ENCODE measurements at places on chromosomes 6 and 20.

DNA sequence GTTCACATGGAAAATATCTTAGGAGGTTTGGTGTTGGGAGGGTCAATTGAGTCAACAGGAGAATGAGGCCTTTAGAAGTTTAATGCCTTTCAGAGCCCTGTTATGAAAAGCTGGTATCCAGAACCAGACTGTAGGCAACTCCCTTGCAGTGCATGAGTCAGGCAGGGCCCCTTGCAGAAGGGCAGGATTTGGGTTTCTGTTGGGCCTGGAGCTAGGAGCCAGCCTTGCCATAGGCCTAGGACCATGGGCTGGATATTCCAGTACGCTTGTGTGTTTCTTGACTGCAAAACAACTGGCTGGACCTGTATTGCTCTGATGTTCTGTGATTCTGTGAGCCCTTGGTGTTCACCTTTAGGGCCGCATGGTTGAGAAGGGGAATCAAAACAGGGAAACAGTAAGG is 350.9 kb upstream of the PRND start:
- no peak for DNase-seq
- H3K4me3 ChIP-seq, result no peak overlapping the region
- peaks cover 3% of the 10 kb centered on the region for H3K27me3 ChIP-seq
- H3K27ac ChIP-seq, result no peak overlapping the region
- no peaks in the 10 kb centered on the region for H3K36me3 ChIP-seq

- H3K4me1 ChIP-seq, result no peaks in the 10 kb centered on the region
- peaks cover 11% of the 10 kb centered on the region for H3K27me3 ChIP-seq
- no peaks in the 10 kb centered on the region for H3K36me3 ChIP-seq
These were observed 26.7 kb downstream of the IYD start for GRCh38 chr6:150395388-150396009.

DNA sequence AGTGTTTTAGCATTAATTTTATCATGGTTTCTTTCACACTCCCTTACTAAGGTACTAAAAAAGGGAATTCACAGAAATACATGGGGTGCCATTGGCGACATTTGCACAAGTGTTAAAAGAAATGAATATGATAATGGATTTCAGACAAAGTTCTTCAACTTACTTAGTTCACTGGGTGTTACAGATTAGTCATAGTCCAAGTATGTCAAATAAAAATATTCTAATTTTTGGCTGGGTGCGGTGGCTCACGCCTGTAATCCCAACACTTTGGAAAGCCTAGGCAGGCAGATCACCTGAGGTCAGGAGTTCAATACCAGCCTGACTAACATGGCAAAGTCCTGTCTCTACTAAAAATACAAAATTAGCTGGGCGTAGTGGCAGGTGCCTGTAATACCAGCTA is 286.1 kb upstream of the TFAP2D start:
- no peak for DNase-seq
- H3K36me3 ChIP-seq, result no peaks in the 10 kb centered on the region

- no peaks in the 10 kb centered on the region for H3K4me1 ChIP-seq
- no peaks in the 10 kb centered on the region for H3K36me3 ChIP-seq
- H3K27ac ChIP-seq, result no peak overlapping the region
- no peaks in the 10 kb centered on the region for H3K27me3 ChIP-seq
- DNase-seq, result no peak
- H3K4me3 ChIP-seq, result no peak overlapping the region
These were observed 497.1 kb upstream of the GJE1 start for GRCh38 chr6:141635621-141636020.

DNA sequence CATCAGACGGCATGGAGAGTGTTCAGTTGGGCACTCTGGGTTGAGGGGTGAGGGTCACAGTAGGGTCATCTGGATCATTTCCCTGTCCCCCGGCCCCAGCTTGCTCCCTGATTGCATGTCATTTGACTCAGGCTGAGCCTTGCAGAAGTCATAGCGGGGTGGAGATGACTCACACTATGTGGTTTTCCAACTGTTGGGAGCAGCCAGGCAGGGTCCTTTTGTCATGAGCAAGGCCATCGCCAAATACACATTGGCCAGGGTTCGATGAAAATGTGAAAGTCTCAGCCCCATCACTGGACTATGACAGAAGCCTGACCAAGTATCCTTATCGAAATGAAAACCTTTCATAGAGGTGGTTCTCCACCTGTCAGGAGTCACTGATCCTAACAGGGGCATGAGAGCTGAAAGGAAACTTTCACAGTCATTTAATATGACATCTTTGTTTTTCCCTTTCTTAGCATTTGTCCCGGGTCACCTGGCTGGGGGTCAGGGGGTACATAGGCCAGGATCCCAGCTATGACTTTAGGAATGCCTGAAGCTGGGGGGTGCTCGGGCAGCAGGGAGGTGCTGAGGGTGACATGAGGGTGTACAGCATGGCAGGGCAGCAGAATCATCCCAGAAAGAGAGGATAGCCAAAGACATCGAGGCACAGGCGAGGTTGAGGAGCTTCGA is 70.2 kb upstream of the CD93 start:
- H3K4me3 ChIP-seq, result no peak overlapping the region
- H3K4me1 ChIP-seq, result peaks cover 59% of the 10 kb centered on the region
- DNase-seq, result peak; percentile 65
- H3K36me3 ChIP-seq, result no peaks in the 10 kb centered on the region
- H3K27ac ChIP-seq, result peak overlapping the region; percentile 48

DNA sequence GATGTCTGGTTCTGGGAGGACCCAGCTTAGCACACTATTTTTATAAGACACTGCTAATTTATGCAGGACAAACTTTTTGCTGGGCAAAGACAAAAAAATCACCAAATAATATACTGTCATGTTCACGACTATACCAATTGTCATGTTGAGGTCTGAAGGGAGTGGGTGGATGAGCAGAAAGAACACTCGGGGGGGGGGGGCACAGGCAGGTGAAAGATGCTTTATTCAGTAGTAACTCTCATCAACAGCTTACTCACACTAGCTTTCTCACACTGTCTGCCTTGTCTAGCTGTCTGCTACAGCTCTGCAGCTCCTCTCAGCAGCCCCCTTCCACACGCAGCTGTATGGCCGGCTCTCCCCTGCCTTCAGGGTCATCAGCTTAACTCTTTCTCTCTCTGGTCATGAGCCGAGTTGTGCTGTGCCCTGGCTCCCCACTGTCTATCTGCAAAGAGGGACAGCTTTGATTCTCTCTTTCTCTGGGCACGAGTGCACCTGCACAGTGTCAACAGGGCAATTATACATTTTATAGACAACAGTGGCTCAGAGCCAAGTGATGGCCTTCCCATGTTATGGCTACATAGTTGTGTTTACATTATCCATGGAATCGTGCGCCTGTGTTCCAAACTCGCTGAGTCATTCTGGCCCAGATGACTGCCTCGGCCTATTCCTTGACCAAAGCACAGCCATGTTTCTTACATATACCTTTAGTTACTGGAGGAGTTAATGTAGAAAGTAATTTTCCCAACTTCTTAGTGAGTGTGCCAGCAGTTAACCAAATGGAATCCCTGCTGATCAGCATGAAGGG is 187.7 kb upstream of the PRSS16 start:
- no peak overlapping the region for H3K27ac ChIP-seq
- no peak overlapping the region for H3K4me3 ChIP-seq
- no peaks in the 10 kb centered on the region for H3K27me3 ChIP-seq
- H3K4me1 ChIP-seq, result no peaks in the 10 kb centered on the region
- H3K36me3 ChIP-seq, result no peaks in the 10 kb centered on the region
- no peak for DNase-seq

DNA sequence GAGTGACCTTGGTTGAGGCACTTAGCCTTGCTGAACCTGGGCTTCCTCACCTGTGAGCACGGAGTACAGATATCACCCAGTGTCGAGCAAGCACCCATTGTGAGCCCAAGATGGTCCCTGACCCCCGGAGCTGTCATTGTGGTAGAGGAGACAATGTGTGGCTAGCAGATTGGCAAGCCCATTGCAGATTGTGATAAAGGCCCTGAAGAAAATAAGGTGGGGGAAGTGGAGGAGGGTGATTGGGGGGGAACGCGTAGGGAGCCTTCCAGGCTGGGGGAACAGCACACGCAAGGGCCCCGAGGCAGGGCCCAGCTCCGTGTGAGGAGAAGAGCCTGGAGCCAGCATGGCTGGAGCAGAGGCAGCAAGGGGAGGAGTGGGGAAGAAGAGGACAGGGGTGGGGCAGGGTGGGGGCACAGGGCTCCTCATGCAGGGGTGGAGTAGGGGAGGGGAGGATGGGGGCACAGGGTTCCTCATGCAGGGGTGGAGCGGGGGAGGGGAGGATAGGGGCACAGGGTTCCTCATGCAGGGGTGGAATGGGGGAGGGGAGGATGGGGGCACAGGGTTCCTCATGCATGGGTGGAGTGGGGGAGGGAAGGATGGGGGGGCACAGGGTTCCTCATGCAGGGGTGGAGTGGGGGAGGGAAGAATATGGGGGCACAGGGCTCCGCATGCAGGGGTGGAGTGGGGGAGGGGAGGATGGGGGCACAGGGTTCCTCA is 7.0 kb downstream of the CEBPB start:
- no peaks in the 10 kb centered on the region for H3K36me3 ChIP-seq
- no peak for DNase-seq
- no peaks in the 10 kb centered on the region for H3K27me3 ChIP-seq
- H3K4me3 ChIP-seq, result no peak overlapping the region
- H3K27ac ChIP-seq, result no peak overlapping the region

- H3K27ac ChIP-seq, result no peak overlapping the region
- no peak overlapping the region for H3K4me3 ChIP-seq
- H3K4me1 ChIP-seq, result no peaks in the 10 kb centered on the region
- no peaks in the 10 kb centered on the region for H3K36me3 ChIP-seq
- no peak for DNase-seq
- H3K27me3 ChIP-seq, result peaks cover 5% of the 10 kb centered on the region
These were observed 55.4 kb upstream of the SIRPG start for GRCh38 chr20:1712634-1713624.

DNA sequence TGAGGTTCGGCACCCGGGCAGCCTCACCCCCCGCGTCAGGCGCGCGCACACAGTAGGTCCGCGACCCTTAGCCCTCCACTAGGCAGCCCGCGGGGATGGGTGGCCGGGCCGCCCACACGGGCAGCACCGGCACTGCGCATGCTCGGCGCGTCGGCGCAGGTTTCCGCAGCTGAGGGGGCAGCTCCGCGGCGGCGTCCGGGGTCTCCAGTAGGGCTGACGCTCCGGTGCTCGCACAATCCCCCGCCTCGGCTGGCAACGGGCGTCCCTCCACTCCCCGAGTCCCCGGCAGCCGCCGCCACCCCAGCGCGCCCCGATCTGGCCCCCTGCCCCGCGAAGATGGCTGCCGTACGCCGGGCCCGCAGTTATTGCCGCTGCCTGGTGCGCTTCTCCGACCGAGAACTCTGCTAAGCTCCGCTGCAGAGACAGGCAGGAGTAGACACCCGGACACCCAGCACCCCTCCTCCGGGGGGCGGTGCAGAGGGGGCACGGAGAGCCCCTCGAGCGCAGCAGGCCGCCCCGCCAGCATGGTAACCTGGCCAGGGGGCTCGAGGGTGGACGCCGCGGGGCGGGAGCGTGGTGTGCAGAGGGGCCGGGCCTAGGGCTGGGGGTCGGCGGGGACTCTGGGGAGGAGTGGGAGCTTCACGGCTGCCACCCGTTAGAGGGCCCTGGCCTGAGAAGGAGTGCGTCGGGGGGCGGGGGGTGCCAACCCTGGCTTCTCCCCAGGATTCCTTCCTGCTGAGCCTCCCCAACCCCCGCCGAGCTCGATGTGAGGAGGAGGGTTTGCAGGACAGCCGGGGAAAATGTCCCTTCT is at the start of gene FBXO9:
TSS of gene FBXO9 (plus strand) at position 139 of the 811 bp plus-strand sequence. CDS start at position 525, 386 bp downstream.
- peak within 1 kb of the TSS; percentile 53 for H3K27ac ChIP-seq
- H3K4me3 ChIP-seq, result peak within 1 kb of the TSS; percentile 87
- DNase-seq, result peak; percentile 66

GRCh38 chr20:62015540-62016288 is 50.0 kb downstream of the TAF4 start:
- H3K4me1 ChIP-seq, result no peaks in the 10 kb centered on the region
- no peaks in the 10 kb centered on the region for H3K27me3 ChIP-seq
- no peak overlapping the region for H3K4me3 ChIP-seq
- H3K27ac ChIP-seq, result no peak overlapping the region
- H3K36me3 ChIP-seq, result peaks cover 8% of the 10 kb centered on the region

Data from endothelial cell of umbilical vein (primary cell).